ENCODE measurements at places on chromosomes 11 and 22.

DNA sequence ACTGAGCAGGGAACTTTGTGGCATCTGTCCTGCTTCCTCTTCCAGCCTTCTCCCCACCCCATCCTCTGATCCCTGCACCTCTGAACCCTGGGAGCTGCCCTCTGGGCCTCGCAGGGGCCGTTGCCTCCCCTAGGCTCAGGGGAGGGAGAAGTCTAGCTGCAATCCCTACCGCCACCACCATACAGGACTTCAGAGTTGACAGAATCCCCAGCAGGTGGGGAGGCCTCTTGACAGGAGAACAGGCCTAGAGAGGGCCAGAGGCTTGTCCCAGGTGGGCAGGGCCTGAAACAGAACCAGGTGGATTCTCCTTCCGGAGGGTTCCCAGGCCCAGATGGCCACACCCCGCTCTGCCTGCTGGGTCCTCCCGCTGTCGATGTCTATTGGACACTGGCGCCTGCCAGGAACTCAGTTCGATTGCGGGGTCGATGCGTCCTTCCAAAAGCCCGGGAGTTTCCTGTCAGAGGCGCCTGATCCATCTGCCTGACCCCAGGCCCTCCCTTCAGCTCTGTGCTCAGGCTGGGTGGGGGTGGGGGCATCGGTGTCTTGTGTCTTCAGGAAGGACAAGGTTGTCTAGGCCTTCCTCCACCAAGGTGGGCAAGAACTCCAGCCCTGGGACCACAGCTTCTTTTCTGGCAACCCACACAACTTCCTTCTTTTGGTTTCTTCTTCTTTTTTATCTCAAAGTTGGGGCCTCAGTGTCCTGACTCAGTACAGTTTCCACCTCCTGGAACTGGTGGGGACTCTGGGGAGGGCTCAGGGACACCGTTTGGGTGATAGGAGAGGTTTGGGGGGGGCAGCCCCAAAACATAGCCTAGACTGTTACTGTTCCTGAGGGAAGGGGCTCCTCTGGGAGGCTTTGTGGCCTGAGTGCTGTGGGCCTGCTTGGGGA, 6.4 kb downstream of the STARD10 start:
- no peak for DNase-seq

DNA sequence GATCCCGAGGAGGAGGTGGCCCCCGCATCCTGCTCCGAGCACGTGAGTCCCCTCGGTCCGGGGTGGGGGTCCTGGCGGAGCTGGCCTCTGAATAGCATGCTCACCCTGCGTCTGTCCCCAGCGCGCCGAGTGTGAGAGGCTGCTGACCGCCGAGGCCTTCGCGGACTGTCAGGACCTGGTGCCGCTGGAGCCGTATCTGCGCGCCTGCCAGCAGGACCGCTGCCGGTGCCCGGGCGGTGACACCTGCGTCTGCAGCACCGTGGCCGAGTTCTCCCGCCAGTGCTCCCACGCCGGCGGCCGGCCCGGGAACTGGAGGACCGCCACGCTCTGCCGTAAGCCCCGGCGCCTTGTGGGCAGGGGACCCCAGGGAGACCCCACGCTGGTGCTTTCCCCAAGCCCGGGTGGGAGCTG, 3.5 kb downstream of the MUC2 start:
- no peak for DNase-seq

- DNase-seq: peak; percentile 25
Measured at GRCh38 chr11:10459029-10459970, 4.2 kb downstream of the AMPD3 start.

GRCh38 chr11:2883979-2884815, 1.4 kb downstream of the CDKN1C start:
- no peak for DNase-seq

- no peak for DNase-seq
Measured at GRCh38 chr11:37748641-37749040, 1150.6 kb upstream of the RAG2 start.

DNA sequence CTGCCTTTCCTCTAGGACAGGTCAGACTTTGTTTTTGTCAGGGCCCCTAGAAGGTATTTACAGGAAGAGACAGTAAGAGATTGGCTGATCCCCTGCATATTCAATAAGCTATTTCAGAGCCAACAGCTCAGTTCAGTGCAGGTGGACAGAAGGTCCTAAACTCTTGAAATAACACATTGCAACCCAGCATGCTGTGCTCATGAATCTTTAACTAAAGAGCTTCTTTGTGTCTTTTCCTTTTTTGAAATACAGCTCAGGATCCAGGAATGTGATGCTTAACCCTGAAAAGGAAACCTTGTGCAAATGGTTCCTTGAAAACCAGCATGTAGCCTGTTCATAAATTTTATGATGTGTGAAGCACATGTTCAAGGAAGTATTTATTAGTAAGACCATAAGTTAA, 43.9 kb downstream of the BBOX1 start:
- no peak for DNase-seq

GRCh38 chr22:31062566-31063230, 18.4 kb upstream of the SMTN start:
- no peak for DNase-seq

DNA sequence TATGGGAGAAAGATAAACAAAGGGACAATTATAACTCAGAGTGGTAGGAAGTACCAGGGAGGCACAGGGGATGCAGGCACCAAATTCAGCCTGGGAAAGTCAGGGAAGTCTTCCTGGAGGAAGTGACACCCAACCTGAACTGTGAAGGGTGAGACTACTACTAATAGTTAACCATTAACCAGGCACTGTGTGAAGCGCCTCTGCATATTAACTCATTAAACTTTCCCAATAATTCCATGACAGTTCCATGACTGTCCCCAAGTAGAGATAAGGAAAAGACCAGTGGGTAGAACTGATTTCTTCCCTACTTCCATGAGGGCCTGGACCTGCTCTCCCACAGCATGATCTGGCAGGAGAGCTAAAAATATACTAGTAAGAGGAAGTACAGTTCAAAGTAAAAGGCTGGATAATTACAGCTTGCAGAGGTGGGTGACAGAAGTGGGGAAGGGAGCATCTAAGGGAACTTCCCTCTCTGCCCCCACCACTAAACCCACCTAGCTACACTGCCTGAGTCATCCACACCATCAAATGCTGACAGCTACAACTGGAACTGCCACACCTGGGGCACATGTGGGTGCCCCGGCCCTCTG, 4.7 kb upstream of the AP1B1 start:
- DNase-seq: no peak

DNA sequence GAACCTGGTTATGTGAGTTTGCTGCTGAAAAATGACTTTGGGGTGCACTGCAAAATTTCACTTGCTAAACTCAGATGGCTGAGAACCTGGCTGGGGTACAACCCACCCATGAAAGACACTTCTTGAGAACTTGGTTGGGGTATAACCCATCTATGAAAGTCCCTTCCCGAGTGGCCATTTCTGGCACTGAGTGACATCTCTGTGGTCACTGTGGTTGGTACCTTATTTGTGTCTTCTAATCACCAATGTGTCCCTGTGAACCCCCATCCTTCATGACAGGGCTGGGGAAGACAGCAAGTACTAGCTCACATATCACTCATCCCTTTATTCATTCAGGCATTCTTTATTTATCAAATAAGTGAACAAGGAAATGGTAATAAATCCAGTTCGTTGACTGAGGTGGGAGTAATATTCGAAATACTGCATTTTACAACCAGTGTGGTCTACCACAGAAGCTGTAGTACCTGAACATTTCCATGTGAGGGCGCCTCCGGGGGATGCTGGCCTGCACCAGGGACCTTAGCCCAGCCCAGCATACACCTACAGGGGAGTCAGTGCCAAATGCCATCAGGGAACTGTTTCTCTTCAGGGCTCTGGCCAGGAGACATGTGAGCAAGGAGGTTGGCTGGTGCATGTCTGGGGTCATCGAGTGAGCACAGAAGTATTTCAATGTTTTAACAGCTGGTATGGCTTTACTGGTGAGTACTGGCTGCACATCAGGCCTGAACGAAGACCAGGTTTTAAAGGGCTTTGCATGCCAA, 122.1 kb downstream of the CSNK2A3 start:
- DNase-seq: no peak

- no peak for DNase-seq
Measured at GRCh38 chr22:33073989-33074418, 15.8 kb upstream of the SYN3 start.

GRCh38 chr11:69915501-69916250, 96.5 kb upstream of the FGF3 start:
- DNase-seq: peak; percentile 19

DNA sequence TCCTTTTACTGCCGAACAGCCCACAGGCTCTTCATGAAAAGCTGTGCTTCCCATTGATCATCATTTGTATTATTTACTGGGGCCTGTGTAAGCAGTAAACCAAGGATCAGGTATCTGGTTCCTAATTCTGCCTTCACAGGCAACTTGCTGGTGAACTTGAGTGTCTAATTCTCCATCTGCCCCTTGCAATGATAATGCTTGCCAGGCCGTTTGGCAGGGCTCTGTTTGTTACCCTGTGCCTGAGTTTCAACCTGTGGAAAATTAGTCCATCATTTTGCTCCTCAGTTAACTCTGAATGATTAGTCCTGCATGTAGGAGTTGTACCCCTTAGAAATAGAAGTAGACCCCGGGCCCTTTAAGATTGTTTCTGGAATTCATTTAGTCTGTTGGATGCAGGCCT, 298.4 kb upstream of the CADM1 start:
- DNase-seq: no peak

GRCh38 chr11:8269636-8270035, 6.0 kb upstream of the LMO1 start:
- no peak for DNase-seq

GRCh38 chr11:131486937-131487635, 116.7 kb downstream of the NTM start:
- DNase-seq: no peak

GRCh38 chr11:46666516-46666915, 33.9 kb downstream of the ARHGAP1 start:
- no peak for DNase-seq

GRCh38 chr11:32309530-32310213, 125.7 kb downstream of the WT1 start:
- DNase-seq: no peak

DNA sequence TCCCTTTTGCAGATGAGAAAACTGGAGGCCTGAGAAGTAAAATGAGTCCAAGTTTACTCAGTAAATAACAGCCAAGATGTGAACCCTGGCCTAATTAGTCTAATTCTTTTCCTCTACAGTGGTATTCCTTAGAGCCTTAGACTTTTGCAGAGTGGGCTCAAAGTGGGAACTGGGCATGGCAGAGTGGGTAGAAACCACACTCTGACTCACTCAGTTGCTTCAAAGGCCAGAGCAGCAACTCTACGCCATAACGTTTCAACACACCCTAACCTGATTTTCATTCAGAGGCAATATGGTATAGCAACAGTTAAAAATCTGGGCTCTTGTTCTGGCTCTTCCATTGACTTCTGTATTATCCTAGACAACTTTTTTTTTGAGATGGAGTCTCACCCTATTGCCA, 2.8 kb downstream of the THRSP start:
- DNase-seq: no peak

DNA sequence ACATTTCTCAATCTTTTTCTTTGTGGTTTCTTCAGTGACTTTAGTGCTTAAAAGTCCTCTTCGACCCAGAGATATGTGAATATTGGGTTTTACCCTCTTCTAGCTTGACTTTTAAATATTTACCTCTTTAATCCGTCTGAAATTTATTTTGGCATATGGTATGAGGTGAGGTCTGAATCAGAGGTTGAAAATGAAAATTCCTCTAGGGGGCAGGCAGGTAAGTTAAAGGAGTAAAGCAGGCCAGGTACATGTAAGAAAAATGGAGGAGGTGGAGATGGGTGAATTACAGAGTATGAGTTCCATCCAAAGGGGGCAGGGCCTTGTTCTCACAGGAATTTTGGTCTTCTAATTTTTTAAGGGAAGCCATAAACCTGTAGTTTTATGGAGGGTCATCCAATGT, 263.8 kb upstream of the NARS2 start:
- no peak for DNase-seq

DNA sequence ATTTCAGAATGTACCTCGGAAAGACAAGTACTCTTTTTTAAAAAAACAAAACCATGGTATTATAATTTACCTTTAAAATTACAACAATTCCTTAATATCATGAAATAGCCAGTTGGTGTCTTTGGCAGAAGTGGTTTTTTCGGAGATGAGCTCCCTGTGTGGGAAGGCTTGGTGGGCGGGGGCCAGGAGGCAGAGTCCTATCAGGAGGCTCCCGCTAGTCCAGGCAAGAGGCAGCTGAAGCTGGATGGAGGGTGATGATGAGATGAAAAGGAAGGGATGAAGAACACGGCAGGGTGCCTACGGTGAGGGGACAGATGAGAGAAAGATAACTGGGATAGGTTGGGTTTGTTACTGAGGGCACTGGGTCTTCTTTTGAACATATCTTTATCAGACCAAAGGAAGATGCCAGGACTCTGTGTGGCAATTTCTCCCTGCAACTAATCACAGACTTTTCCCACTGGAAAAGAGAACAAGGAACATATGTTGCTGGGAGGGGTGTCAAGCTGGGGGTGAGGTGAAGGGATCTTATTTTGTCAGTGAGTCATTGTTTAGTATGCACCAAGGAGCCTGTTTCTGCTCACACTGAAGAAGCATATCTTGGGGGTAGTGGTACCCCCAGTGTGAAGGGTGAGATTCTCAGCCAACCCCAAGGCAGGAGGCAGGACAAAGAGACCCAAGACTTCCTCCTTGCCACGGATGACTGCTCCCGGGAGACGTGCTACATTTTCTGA, 91.5 kb upstream of the YWHAH start:
- no peak for DNase-seq

DNA sequence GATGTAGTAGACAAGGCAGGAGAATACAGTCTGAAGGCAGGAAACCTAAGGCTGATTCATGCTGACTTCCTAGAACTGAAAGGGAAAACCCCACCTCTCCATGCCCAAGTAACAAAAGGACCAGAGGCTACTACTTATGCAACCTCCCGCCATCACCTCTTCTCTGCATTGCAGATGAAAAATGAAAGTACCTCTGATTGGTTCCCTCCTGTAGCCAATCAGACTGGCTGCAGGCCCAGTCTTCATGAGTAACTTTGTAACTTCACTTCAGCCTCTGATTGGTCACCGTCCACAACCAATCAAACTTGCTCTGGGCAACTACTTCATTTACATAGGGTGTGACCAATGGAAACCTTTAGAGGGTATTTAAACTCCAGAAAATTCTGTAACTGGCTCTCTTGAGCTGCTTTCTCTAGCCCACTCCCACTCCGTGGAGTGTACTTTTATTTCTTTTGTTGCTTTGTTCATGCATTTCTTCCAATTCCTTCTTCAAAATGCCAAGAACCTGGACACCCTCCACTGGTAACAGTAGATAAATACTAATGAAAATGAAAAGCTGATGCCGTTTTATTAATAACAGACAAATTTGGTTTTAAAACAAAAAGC, 5.2 kb upstream of the MAP6 start:
- DNase-seq: no peak

DNA sequence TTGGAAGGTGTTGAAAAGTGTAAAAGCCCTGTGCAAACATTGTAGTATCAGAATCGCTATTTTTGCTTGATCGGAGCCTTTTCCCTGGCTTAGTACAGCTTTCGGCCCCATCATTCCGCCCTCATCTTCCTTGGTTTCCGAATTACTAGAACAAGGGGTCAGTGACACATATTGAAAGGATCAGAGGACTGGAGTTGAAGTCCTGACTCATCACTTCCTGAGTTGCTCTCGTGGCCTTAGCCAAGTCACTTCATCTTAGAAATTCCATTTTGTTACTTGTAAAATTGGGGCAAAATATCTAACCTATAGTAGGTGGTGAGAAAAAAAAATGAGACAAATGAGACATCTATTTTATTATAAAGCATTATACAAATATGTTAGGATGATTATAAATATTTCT, 375.0 kb downstream of the NTM start:
- DNase-seq: no peak

GRCh38 chr22:30116362-30117117, 36.3 kb downstream of the HORMAD2 start:
- no peak for DNase-seq

Data from activated CD8-positive, alpha-beta memory T cell treated with anti-CD3 and anti-CD28 coated beads for 1 hour (primary cell).